AML-193 (cell line): ENCODE measurements at places on chromosomes 5 and 9.

- no peak for DNase-seq
Measured at GRCh38 chr5:92979716-92980115, 601.3 kb downstream of the NR2F1-AS1 start.

DNA sequence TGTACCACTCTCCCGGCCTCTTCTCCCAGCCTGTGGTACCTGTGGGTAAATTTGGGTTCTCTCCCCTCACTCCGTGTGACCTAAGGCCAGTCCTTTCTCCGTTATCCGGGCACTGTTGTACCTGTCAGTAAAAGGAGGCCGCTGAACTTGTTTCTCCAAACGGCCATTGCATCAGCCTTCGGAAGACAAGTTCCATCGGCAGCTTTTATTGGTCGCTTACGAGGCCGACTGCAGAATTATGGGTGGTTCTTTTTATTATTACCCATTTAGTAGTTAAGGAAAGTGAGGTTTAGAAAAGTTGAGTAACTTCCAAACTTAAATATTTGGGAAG lies 558 bp downstream of the GRPEL2 start:
- DNase-seq = peak; percentile 15

- DNase-seq = no peak
Measured at GRCh38 chr5:147061431-147061830, 173.4 kb upstream of the STK32A start.

- no peak for DNase-seq
Measured at GRCh38 chr9:109319626-109320241, 1.1 kb downstream of the EPB41L4B start.

- peak; percentile 72 for DNase-seq
Measured at GRCh38 chr9:91376239-91376638, 14.5 kb upstream of the AUH start.

- DNase-seq = no peak
Measured at GRCh38 chr5:68178579-68178978, 37.0 kb upstream of the PIK3R1 start.

- no peak for DNase-seq
Measured at GRCh38 chr5:129609710-129610109, 138.2 kb upstream of the MINAR2 start.
